Amniotic epithelial cell (primary cell): ENCODE measurements at places on chromosomes 7 and 10.
A peak's percentile ranks its signal among the peaks of the same experiment; 100 is the strongest.

DNA sequence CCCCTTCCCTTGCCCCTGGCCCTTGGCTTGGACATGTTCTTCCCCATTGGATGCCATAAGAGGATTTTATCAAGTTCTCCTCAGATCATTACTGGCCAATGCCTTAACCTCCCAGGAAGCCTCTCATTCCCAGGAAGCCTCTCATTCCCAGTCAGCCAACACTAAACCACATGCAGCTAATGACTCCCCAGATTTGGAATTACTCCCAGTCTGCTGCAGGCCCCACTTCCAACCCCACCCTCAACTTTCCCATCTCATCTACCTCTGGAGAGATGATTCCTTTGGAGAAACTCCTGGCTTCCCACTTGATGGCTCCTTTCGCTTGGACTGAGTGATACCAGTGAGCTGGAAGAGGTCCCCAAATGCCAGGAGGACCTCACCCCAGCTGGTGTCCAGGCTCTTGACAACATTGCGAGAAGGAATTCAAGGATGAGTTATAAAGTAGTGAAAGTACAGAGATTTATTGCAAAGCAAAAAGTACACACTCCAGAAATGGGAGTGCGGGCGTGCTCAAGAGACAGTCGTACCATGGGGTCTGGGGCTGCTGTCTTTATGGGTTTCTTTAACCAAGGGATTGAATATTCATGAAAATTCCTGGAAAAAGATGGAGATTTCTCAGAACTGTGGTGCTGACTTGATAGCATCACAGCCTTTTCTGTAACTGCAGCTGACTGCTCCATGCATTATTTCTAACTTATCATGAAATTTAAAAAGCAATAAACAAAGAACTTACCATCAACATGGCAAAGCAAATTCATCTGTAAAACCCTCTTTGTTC, 117.2 kb upstream of the ADCY1 start:
- no peak for DNase-seq

DNA sequence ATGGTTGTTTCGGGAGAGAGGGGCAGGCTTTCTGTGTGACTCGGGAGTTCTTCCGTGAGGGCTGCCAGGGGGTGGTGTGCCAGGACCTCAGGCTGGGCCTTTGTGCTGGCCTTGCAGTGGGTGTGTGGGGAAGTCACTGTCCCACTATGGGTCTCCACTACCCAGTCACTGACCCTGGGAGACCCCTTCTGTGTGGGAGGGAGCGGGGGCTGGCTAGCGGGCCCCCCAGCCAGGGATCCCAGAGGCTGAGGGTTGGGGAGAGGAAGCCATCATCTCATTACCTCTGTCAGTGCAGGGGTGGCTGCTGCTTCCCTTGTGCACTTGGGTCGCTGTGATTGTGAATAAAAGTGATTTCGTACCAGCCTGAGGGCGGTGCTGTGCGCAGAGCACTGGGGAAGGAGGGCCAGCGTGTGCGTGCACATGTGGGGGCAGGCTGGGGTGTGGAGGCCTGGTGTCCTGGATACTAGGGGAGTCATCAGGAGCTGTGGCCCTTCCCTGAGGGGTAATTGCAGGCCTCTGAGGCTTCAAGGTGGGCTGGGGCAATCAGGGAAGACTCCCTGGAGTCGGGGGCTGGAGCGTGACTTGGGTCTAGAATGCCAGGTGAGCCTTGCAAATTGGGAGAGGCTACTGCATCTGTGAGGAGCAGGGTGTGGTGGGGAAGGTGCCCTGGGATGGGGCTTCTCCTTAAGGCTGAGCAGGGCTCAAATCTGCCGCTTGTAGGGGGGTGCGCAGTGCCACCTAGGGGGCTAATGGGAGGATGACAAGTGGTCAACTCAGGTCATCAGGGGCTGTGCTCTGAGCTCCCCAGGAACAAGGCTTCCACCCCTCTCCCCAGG, 98.9 kb downstream of the NEURL1 start:
- no peak for DNase-seq

DNA sequence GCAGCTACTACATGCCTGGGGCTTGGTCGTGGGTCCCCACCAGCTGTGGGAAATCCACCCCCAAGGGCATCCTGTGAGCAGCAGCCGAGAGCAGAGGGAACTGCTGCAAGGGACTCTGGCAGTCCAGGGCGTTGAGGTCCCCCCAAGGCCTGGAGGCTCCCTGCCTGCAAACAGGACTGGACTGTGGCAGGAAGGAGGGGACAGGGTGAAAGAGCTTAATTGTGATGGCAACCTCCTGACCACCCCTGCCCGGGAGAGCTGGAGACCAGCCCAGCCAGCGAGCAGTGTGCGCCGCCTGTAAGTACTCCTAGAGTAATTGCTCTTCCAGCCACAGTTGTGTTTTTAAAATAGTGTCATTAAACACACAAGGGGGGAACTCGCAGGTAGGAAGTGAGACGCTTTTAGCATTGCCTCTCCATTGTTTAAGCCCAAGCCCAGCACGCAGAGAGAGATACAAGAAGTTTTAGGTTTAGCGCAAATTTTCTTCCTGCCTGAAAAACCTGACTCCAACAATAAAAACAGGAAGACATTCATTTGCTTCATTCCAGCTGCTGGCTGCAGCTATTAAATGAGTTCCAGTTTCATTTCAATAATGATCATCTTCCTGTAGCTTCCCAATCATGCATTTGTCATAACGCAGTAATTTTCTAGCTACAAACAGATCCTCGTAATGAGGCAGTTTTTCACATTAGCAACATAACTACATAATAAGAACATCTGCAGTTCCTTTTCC, 111.1 kb downstream of the EBF3 start:
- no peak for DNase-seq

GRCh38 chr10:119349937-119350501, 142.6 kb downstream of the GRK5 start:
- no peak for DNase-seq

GRCh38 chr10:112914288-112914952, 35.6 kb upstream of the TCF7L2 start:
- DNase-seq: no peak

GRCh38 chr7:88700725-88701124, 58.8 kb upstream of the ZNF804B start:
- DNase-seq: no peak

DNA sequence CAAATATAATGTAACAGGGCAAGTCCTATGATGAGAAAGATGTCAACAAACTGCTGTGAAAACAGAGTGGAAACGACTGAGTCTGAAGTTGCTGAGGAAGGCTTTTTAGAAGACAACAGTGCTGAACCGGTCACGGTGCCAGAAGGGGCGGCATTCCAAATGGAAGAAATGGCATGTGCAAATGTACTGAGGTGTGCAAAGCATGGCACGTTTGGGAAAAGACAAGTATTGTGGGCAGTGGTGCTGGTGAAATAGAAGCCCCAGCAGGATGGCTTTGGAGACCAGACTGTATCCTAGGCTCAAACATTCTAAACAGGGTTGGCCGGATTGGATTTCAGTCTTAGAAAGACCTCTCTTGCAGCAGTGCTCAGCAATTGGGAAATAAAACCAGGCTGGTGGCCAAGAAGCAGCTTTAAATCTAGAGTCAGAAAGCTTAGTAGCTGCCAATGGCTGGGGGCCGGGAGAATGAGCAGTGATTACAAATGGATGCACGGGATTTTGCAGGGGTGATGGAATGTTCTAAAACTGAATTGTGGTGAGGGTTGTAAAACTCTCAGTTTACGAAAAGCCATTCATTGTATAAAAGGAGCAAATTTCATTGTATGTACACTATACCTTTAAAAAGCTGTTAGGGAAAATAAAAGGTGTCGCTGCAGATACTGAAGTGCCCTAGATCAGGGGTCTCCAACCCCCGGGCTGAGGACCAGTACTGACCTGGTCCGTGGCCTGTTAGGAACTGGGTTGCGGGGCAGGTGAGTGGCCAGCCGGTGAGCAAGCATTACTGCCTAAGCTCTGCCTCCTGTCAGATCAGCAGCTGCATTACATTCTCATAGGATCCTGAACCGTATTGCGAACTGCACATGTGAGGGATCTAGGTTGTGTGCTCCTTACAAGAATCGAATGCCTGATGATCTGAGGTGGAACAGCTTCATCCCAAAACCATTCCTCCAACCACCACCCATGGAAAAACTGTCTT, 141.6 kb downstream of the HIBADH start:
- DNase-seq: peak; percentile 75

DNA sequence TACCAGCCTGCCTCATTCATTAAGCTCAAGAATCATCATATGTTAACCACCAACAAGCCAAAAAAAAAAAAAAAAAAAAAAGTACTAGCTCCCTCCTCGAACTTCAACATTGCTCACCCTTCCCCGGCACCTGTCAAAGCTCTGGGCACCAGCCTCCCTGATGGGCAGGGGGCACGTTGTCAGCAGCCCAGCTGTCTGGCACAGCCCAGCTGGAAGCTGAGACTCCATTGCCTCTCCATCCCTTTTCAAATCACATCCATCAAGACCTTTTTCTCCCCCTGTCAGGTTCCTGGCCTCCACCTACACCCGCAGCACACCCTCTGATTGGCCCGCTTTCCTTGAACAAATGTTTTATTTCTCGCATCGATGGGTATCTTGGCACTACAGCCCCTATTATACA, 913.3 kb upstream of the AUTS2 start:
- DNase-seq: no peak

DNA sequence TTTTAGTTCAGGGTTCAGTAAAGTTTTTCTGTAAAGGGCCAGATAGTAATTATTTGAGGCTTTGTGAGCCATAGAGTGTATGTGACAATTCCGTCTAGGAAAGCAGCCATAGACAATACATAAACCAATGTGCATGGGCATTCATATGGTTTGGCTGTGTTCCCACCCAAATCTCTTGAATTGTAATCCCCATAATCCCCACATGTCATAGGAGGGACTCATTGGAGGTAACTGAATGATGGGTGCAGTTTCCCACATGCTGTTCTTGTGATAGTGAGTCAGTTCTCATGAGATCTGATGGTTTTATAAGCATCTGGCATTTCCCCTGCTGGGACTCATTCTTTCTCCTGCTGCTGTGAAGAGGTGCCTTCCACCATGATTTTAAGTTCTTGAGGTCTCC, 29.9 kb downstream of the SEC61G start:
- peak; percentile 9 for DNase-seq

- no peak for DNase-seq
These were observed 66.7 kb downstream of the SORCS3 start for GRCh38 chr10:104707602-104708459.

- no peak for DNase-seq
These were observed 10.3 kb upstream of the H2AZ2 start for GRCh38 chr7:44858161-44858560.

DNA sequence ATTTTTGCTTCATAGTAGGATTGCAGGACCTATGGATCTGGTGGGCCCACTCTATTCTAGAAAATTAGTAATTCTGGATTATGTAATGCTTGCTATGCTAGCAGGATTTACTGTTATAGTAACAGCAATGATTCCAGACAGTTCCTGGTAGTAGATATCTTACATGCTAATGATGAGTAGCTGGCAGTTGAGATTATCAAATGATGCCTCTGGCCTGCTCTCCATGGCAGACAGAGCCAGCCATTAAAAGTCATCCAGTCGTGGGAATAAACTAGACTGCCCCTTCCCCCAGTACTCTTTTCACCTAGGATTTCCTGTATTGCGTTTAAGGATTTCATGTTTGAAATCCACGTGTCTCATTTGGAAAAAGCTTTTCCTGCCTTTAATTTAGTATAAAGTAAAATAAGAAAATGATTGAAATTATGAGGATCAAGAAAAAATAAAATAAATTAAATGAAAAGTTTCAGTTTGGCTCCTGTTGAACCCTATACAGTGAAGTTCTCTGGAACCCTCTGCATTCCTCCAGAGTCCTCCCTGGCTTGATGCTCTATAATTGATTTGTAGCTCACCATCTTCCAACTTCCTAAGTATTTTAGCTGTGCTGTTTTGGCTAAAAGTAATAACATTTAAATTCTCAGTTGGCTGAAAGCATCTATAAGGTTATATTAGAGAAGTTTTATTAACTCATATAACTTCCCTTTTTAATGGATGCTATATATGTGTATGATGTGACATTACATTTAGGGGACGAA, 14.6 kb downstream of the UMAD1 start:
- DNase-seq: peak; percentile 63

DNA sequence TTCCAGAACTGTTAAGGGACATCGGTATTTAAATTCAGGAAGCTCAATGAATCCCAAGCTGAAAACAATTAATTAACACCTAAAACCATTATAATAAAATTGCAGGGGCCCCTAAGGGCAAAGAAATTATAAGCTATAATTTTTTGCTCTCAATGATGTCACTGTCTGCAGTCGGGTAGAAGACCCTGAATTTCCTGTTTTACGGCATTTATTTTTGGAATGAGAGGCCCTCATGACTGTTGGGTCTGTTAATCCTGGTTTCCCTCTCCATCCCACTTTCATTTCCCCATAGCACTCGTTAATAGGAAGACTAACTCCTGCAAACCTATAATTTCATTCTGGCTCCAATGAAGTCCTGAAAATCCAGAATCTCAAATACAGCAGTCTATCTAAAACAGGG, 25.8 kb upstream of the GPR37 start:
- no peak for DNase-seq

- DNase-seq: no peak
These were observed 76.3 kb downstream of the COL13A1 start for GRCh38 chr10:69878038-69878437.

DNA sequence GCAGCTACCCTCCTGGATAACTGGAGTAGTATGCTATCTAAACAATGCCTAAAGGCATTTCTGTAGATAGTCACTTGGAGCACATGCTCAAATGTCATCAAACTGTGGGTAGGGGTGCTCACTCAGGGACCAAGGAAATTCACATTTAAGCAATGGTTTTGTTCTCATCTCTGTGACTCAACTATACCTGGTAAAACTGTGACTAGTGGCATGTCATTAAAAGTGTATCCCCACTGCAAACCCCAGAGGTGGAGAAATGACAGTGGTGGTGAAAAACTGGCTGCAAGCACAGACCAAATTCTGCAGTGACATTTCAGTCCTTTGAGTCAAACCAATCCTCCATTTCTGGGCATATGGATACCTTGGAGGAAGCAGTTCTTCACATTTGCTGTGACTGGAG, 134.2 kb upstream of the EFCAB10 start:
- DNase-seq: no peak

DNA sequence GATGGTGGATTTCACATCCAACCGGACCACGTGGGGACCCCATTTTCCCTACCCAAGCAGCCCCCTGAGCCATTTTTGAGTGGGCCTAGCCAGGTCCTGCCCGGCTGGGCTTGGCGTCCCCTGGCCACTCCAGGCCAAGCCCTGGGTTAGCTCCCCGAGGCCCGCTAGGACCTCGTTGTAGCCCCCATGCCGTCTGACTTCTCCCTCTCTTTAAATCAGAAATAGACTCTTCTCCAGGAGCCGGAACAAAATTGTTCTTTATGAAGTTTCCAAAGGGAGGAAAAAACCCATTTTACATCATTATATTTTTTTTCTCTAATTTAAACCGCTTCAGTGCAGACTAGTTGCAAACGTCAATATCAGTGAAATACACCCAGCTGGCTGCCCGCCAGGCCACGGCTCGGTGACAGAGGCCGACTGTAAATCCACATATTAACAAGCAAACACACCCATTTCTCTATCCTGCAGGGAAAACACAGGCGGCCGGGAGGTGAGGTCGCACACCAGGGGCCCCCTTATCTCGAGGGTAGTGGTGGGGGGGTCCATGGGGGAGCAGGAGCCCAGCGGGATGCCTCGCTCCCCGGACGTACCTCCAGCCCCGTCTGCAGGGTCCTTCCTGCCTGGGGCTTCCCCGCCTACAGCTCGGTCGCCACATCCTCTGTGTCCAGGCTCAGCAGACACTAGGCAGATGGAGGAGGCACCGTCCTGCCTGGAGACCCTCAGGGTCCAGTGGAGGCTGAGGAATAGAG, 72.7 kb downstream of the ELFN1 start:
- DNase-seq: no peak
